ENCODE measurements at places on chromosomes 7 and 10.

- no peak for DNase-seq
Observed at GRCh38 chr10:125079091-125079600, 81.2 kb downstream of the CTBP2 start.

DNA sequence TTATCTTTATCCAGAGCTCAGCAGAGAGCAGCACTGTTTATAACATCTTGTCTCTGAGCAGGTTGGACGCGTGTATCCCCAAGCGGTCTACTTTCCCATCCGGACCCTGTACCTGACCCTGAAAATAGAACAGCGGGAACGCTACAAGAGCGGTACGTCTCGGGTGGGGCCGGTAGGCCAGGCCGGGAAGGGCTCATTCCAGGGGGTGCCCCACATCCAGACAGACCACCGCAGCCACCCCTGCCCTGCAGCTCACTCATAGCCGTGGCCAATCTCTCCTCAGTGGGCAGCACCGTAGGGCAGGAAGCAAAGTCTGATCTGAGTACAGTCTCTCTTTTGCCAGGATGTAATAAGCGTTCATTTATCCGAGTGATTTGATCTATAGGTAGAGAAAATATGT lies 113.7 kb downstream of the TRRAP start:
- no peak for DNase-seq

DNA sequence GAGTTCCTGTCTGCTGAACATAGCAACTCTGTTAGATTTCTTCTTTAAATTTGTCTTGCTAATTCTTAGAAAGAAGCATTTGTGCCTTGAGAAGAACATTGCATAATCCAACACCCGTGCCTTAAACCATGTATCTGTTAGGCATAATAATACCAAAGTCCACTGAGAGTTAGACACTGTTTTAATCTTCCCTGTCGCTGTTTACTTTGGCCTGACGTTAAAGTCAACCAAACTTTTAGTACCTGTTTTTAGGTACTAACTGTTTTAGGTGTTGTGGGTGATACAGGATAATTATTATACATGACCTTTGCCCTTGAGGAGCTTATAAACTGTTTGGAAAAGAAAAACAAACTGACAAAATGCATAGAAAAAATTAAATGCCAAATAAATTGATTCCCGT lies 43.6 kb downstream of the KLHDC10 start:
- no peak for DNase-seq

DNA sequence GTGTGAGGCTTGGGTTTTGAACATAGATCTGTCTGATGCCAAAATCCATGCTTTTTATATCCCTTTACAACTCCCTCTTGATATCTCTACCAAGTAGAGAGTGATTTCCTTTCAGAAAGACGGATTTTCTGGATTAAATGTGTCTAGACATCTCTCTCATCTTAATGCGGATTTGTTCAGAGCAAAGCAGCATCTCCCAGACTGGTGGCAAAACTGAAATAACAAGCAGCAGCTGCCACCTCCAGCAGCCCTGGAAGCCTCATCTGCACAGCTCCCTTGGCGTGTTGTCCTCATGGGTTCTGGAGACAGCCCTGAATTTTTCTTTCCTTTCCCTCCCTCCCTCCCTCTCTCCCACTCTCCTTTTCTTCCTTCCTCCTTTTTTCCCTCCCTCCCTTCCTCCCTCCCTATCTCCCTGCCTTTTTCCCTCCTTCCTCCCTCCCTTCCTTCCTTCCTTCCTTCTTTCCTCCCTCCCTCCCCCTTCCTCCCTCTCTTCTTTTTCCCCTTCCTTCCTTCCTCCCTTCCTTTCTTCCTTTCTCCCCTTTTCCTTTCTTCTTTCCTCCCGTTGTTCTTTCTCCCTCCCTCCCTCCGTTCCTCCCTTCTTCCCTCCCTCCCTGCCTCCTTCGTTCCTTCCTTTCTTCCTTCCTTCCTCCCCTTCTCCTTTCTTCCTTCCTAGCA lies 639.9 kb downstream of the TYW1 start:
- no peak for DNase-seq

Measured in GM19239 (cell line).